ENCODE measurements at places on chromosomes 11 and 22. TPM values are rescaled to one million over a fixed set of nuclear protein-coding genes. Genes with fewer than 3 reads are reported as not detected.

GRCh38 chr11:30990625-30991296 lies 378.8 kb downstream of the DCDC1 start:
- no peak for DNase-seq

- DNase-seq = no peak
Observed at GRCh38 chr11:92424281-92424680, 199.7 kb downstream of the FAT3 start.

DNA sequence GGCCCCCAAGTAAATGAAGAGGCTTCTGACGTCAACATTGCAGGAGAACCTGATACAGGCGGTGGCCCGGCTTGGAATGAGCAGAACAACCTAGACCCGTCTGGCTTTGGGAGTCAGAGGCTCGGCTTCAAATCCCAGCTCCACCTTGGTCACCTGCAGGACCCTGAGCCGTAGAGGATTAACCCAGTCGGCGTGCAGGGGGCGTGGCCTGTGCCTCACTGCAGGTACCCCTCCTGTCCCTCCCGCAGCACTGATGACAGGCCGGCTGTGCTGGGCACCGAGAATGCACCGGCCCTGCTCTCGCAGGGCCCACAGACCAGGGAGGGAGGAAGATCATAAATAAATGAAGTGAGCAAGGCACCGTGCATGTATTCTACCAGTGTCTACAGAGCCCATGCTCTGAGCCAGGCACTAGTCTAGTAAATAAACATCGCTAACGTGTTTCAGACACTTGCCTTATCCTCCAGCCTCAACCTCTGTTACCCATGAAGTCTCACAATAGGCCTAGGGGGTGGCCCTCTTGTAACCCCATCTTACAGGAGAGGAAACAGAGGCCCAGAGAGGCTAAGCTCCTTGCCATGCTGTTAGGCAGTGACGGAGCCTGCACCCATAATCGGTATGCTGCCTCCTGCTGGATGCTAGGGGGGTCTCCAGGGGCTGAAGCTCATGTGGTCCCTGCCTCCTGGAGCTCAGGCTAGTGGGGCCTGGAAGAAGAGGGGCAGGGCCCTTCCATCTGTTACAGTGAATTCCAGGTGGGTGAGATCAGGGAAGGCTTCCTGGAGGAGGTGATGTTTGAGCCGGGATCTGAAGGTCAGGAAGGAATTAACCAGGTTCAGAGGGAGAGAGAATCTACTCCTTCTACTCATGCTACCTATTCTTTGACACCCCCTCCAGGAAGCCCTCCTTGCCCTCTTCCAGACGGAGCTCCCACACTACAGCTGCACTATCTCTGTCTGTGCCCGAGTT lies 53.4 kb downstream of the RTL6 start:
- peak; percentile 36 for DNase-seq

DNA sequence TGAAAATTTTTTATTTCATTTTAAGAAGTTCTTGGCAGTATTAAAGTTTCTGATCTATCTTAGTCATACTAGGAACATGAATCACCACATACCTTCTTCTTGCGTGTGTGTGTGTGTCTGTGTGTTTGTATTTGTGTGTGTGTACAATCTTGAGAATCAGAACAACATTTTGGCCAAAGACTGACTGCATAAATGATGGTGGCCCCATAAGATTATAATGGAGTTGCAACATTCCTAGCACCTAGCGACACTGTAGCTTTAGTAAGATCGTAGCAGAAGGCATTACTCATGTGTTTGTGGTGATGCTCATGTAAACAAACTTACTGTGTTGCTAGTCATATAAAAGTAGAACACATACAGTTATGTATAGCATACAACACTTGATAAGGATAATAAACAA lies 205.4 kb downstream of the FAM76B start:
- no peak for DNase-seq

DNA sequence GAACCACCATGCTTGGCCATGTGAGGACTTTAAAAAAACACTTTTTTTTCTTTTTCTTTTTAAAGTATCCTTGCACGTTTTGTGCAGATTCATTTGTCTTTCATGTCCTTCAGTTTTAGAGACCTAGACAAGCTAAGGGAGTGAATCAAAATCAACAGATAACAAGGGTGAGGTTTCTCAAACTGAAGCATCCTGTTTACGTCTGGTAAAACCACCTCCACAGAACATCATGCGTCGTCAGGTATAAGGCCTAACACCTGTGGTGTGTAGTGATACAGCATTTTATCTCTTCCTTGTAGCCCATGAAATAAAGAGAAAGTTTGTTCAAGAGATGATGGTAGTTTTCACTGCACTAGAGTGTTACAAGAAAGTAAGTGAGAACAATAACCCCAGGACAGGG lies 26.3 kb upstream of the CSF2RB start:
- DNase-seq = no peak

- DNase-seq = no peak
Observed at GRCh38 chr11:121478895-121479697, 26.3 kb upstream of the SORL1-AS1 start.

GRCh38 chr22:31490496-31490925 lies 869 bp upstream of the EIF4ENIF1 start:
- DNase-seq = peak; percentile 70

MMP12 gene
- total RNA-seq = not detected

- DNase-seq = no peak
Observed at GRCh38 chr11:65806979-65807378, 20.1 kb downstream of the OVOL1 start.

FBLN1 gene
- total RNA-seq = not detected

DNA sequence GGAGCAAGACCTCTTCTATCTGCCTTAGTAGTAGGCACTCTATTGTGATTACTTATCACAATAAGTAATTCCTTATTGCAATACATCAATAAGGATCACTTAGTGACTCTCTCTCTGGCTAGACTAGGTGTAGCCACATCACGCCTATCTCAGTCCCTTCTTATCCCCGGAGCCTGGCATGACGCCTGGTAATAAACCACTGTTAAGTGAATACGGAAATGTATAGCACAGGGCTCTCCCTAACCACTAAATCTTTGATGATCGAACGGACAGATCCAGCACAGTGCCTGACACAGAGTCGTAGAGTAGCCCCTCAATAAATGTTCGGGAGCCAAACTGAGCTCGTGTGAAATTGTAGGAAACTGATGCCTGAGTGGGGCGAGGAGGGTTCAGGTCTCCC lies 143.3 kb downstream of the FBXO7 start:
- DNase-seq = no peak

GRCh38 chr11:122157653-122158161 lies 41.7 kb upstream of the BLID start:
- no peak for DNase-seq

LRRC55 gene
- total RNA-seq = not detected

- DNase-seq = peak; percentile 69
Observed at GRCh38 chr11:118572061-118572980, at the start of gene ARCN1. Gene ARCN1 (plus strand): TSS chr11:118572409. CDS start chr11:118572548, 139 bp downstream.

DNA sequence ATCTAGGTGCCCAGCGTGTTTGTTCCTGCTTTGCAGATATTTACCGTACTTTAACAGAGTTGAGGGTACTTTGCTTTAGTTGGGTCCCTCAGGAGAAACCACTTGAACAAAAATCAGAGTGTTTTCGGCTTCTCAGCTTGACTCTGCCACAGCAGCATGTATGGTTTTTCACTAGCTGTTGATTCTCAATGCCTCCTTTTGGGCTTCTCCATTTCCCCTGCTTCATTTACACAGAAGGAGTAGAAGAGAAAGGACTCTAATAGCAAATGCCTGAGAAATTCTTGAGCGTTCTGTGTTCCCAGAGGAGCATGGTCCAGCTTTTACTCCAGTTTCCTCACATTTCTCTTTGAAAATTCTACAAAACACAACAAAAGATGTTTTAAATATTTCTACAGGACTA lies 252.1 kb upstream of the CCDC179 start:
- no peak for DNase-seq

DNA sequence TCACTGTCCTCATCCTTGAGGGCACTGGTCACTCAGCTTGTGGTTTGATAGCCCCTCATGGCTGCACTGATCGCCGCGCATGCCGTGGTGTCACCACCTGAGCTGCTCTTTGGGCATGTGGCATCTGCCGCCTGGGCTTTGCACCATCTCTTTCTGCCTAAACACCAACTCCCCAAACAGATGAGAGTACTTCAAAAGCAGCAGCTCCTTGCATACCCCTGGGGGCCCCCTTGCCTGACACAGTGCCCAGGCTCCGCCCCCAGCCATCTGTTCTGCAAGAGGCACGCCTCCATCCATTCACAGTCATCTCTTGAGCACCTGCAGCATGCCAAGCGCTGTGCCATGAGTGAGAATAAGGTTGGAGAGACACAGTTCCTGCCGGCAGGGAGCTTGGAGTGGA lies 104.5 kb upstream of the B3GAT1 start:
- no peak for DNase-seq

PATE4 gene
- not detected for total RNA-seq

GRCh38 chr22:36839356-36840073 lies 21.3 kb upstream of the NCF4 start:
- no peak for DNase-seq

SELENOH gene
- total RNA-seq = 272 TPM

All from CD8-positive, alpha-beta memory T cell (primary cell).